Keratinocyte (primary cell): ENCODE measurements at places on chromosomes 4 and X.

- no peak for DNase-seq
Measured at GRCh38 chr4:86757468-86757867, 91.7 kb downstream of the SLC10A6 start.

GRCh38 chr4:77145842-77146185, 11.2 kb upstream of the CCNG2 start:
- no peak for DNase-seq

DNA sequence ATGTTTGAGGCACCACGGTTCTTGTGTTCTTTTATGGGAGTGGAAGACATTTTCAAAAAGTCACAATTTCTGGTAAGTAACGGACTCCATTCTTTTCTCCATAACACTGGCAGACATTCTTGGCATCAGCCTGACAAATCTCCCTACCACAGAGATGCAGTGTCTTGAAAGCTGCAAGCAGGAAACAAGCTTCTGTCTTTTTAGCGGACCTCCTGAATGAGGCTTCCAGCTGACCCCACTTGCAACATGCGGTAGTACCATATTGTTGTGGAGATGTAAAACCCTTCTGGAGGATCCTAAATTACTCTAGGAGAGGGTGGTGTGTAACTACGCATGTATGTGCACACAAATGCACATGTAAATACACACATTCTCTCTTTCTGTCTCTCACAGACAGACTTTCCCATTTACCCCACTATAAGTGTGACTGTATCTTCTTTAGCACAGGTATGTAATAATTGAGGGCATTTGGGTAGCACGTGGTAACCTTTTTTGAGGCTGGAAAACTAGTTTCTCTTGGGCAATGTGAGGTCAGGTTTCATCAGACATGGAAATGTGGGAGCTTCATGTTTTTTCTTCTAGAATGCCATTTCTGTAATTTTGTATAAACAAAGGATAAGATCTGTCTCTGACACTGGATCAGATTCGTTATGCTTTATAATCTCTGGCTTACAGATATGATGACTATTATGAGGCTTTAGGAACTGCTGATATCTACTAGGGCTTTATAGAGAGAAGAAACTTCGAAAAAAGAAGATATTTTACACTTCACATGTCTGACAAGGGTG, 130.1 kb downstream of the MGST2 start:
- no peak for DNase-seq

DNA sequence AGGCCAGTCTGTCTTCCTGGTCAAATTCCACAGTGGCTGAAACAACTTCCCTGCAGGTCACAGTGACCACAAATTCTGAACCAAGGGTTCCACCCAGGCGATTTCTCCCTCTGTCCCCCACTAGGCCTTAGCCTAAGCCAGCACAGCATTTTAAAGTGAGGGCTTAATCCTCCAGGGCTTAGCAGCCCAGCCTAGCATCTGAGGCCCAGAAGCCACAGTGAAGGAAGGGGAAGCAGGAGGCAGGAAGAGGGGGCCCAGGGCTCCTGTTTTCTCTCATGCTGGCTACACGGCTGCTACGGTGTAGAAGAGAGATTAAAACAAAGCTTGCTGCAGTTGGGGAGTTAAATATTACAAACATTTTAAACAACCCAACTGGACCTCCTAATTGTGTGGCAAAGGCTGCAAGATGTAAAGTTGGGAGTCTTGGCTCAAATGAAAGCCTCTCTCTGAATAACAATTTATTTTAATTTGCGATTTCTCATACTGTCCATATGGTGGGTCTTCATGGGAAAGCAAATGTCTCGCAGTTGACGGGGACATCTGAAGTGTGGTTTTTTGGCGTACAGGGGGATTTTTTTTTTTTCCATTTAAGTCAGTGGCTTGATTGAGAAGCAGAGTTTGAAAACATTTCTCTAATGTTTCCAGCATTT, 170.8 kb upstream of the RAI2 start:
- no peak for DNase-seq

DNA sequence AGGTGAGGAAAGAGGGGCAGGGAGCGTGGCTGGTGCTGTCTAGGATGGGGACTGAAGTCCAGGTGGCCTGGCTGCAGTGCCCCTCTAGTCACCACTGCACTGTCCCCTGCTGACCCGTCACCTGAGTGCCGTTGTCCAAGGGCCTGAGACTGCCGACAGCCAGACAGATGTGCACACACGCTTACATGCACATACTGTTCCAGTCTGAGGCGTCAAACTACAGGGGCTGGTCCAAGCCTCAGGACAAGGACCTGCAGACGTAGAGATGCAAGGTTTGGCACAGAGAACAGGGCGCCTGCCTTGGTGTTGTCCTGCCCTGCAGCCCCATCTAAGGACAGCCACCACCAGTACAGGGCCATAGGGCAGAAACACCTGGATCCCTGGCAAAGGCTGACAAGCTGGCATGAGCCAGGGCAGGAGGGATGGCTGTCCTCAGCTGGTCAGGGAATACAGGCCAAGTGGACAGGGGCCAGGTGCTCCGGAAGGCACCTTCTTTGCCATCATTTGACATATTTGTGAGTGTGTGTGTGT, 1.7 kb downstream of the SLC2A9 start:
- DNase-seq, result no peak

GRCh38 chrX:54181202-54181953, 1.7 kb downstream of the FAM120C start:
- no peak for DNase-seq

- no peak for DNase-seq
Measured at GRCh38 chrX:37926700-37927099, 79.3 kb upstream of the DYNLT3 start.

DNA sequence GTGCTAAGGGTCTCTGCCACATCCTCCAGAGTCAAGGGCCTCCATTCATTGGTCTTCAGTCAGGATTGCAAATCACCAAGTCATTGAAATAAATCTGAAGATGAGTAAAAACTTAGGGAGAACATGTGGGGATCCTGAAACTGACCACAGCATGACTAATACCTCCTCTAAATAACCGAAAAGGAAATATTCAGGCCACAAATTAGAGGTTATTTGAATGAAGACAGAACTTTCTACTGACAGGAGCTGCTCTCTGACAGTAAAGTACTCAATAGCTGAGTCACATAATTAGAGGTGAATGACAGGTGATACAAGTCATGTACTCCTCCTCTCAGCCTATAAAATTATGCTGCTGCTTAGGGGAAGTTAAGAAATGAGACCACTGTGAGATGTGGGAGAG, 240.2 kb upstream of the F9 start:
- no peak for DNase-seq

DNA sequence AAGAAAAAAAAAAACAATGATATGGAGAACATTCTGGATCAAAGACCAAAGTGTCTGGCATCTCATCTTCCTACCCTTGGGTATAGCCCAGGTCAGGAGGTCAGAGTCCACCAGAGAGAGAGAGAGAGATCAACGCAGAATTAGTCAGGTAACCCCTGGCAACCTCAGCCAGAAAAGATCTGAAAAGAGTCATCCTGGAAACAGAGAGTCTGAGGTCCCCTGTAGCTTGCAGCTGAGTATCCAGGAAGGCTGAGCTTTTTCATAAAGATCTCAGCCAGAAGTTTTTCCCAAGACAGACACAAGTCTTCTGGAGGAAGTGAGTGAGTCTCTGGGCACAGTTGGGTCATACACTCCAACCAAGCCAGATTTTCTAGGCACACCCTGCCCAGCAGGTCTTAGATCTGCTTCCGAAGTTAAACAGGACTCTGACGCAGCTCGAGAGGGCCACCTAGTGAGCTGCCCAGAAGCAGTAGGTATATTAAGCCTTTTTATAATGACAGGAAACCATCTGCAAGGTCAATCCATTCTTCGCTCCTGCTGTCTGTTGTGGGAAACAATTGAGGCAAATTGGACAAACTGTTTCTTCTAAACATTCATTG, 35.7 kb downstream of the ACE2 start:
- peak; percentile 56 for DNase-seq
